AG10803 (cell line): ENCODE measurements at places on chromosomes 12 and 14.

GRCh38 chr12:128798571-128799341, 25.0 kb downstream of the SLC15A4 start:
- DNase-seq = no peak

GRCh38 chr12:2924019-2924418, 33.3 kb downstream of the TULP3 start:
- peak; percentile 17 for DNase-seq

DNA sequence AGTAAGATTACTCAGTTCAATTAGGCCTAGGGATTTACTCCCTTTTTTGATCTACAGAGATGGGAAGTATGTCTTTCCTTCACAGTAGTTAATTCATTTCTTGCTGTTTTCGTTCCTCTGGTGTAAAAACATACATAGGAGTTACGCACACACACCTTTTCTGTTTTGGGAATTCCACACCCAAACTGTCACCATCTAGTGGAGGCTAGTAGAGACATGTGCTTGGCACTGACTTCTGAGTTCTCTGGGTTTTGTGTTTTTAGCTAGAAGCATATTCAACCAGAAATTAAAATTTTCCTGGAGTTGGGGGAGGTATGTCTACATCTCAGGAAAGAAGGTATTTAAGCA, 1.4 kb downstream of the SUSD6 start:
- DNase-seq = peak; percentile 23

- no peak for DNase-seq
Observed at GRCh38 chr12:121823101-121823726, 19.4 kb downstream of the SETD1B start.

GRCh38 chr12:26135010-26135420, 10.2 kb upstream of the BHLHE41 start:
- DNase-seq = no peak

- DNase-seq = no peak
Observed at GRCh38 chr14:64614805-64615391, 65.1 kb downstream of the PPP1R36 start.

- DNase-seq = peak; percentile 31
Observed at GRCh38 chr14:92563359-92563758, 49.8 kb downstream of the RIN3 start.

DNA sequence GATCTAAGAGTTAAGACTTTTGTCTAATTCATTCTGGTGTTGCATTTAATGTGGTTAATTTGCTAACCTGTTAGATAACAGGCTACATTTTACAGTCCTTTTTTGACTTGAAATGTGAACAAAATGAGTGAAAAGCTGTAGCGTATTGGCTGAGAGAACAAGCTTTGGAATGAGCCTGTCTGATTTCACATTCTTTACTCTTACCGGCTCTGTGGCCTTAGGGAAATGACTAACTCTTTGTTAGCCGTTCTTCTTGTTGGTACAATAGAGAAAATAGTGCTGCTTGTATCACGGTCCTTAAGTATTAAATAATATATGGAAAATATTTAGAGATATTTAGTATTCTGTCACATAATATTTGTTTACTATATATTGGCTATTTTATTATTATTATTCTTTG, 1.9 kb downstream of the MNAT1 start:
- DNase-seq = peak; percentile 70

DNA sequence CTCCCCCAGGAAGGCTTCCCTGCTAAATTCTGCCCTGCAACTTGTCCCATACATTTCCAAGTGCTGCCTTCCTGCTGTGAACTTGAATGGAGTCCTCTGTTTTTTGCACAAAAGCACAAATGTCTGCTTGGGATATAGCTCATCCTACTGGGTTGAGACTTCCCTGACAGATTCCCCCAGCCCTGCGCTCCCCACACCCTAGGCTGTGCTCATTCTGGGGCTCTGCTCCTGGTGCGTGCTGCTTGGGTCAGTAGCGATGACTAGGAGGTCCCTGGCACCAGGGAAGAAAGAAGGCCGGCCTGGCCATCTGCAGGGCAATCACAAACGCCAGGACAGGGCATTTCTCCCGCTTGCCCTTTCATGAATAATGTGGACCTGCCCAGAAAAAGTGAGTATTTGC, 29.2 kb upstream of the FKBP4 start:
- no peak for DNase-seq

- DNase-seq = peak; percentile 10
Observed at GRCh38 chr14:55814873-55815272, 234.9 kb downstream of the KTN1 start.

GRCh38 chr14:58640959-58641358, 3.2 kb downstream of the DACT1 start:
- DNase-seq = no peak

GRCh38 chr12:79515530-79515935, 175.2 kb downstream of the PAWR start:
- peak; percentile 31 for DNase-seq

DNA sequence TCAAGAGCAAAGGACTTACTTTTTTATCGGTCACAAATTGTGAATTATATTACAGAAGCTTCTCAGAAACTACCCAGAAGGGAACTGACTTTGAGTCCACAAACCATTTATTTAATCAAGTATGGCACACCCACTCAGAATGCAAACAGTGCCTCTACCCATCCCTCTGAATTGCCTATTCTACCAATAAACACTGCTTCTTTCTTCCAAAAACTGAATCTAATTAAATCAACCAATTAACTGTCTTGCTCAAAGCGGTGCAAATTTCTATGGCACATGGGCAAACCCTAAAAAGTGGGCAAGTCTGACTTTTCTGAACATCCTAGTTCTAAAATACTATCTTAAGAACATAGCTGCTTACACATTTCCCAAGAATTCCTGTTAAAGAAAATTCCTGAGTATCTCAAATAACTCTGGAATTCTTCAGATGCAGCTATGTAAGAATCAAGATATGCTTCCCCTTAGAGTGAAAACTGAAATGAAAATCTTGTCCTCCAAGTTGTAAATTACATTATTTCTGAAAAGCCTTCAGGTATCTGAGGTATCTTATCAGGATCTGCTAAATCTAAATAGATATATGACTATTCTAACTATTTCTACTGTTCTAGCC, 4.3 kb downstream of the SPTLC2 start:
- DNase-seq = peak; percentile 66

DNA sequence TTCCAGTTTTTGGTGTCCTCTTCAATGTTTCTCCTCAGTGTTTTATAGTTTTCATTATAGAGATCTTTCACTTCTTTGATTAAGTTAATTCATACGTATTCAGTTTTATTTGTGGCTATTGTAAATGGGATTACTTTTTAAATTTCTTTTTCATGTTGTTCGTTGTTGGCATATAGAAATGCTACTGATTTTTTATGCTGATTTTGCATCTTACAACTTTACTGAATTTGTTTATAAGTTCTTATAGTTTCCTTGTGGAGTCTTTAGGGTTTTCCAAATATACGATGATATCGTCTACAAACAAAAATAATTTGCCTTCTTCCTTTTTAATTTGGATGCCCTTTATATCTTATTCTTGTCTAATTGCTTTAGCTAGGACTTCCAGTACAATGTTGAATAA, 9.7 kb upstream of the SDR9C7 start:
- DNase-seq = no peak

DNA sequence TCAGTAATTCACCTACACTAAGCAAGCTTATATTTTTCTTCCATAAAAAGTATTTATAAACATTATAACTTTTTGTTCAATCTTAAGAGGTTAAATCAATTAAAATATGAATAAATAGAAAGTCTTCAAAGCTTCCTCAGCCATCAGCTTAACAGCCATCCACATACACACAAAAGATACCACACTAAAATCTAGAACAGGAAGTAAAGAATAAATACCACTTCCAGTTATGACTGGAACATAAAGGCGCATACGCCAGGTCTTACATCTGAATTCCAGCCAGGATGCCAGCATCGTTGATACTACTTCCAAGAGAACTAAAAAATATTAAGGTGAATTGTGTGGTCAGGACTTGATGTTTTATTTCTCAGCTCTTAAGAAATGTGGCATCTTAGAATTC, 17.0 kb downstream of the SIX1 start:
- no peak for DNase-seq

GRCh38 chr14:83575301-83575700, 1954.6 kb upstream of the FLRT2 start:
- no peak for DNase-seq

DNA sequence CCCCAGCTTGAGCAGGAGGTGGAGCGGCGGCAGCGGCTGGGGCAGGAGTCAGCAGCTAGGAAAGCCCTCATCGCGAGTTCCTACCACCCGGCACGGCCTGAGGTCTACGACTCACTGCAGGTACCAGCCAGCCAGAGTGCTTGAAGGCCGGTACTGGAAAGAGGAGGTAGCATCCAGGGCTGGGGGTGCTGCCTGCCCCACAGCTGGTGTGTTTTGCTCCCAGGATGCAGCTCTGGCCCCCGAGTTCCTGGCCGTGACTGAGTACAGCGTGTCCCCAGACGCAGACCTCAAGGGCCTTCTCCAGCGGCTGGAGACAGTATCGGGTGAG, 1.6 kb downstream of the OGFOD2 start:
- DNase-seq = no peak

GRCh38 chr12:18158774-18159557, 69.0 kb upstream of the RERGL start:
- peak; percentile 31 for DNase-seq

- DNase-seq = no peak
Observed at GRCh38 chr12:6962285-6963015, 8.0 kb downstream of the PHB2 start.

DNA sequence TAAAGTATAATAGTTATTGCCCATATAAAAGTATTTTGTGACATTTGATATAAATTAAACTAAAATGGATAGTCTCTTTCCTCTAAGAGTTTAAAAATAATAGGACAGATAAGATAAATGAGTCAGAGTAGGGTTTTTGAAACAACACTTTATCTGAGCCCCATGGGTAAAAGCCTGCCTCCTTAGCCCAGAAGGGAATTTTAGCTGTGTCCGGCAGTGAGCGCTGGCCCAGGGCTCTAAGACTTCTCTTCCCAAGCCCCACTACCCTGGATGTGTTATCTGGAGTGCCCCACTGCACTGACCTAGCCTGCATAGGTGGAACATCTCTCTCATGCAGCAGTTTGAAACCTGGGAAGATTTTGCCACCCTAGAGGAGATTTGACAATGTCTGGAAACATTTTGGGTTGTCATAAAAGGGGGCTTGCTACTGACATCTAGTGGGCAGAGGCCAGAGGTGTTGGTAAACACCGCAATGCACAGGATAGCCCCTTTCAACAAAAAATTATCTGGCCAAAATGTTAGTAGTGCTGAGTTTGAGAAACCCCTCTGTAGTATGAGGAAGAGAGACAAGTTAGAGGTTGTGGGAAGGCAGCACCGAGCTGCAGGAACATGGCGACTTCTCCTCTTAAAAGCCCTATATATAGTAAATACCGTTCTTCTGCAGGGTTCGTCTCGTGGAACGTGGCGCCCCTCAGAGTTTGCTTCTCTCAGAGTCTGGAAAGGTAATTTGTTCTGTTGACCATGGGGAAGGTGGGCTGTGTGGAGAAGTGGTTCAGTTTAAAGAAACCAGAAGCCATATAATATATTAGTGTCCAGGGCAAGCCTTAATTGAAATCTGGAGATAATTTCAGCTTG, 29.3 kb upstream of the ATF1 start:
- DNase-seq = peak; percentile 22

DNA sequence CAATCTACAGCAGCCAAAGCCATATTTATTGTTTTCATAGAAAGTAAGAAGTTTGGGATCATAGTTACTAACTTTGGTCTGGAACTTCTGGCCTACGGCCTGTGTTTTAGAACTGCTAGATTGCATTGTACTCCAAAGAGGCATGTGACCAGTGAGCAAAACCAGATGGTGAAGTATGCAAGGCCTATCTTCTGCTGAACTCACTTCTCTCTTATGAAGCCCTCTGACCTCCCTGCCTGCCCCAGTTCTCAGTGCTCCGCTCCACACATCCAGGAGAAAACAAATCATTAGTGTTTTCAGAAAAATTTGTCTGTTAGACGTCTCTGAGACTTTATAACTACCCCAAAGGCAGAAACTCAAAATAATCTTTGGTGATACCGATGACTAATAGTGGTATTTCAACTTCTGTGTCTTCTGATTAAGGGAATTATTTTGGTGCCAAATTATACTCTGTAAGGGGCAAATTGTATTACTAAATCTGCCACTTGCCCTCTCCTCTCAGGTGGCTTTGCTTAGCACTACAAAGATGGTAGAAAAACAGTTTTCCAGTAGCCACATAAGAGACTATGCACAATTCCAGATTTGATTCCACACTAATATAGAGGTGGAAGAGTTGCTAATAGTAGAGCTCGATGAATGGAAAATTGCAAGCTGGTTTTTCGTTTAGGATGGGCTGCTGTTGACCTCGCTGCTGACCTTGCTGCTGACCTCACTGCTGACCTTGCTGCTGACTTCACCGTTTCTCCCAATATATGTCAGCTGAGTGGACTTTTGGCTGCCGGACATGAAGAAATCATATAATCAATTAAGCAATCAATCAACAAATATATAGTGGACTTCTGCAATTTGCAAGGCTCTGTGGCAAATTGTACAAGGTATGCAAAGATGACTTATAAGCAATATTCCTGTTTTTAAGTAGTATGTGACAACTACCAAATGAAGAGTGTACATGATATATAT, 147.5 kb downstream of the KITLG start:
- peak; percentile 62 for DNase-seq

DNA sequence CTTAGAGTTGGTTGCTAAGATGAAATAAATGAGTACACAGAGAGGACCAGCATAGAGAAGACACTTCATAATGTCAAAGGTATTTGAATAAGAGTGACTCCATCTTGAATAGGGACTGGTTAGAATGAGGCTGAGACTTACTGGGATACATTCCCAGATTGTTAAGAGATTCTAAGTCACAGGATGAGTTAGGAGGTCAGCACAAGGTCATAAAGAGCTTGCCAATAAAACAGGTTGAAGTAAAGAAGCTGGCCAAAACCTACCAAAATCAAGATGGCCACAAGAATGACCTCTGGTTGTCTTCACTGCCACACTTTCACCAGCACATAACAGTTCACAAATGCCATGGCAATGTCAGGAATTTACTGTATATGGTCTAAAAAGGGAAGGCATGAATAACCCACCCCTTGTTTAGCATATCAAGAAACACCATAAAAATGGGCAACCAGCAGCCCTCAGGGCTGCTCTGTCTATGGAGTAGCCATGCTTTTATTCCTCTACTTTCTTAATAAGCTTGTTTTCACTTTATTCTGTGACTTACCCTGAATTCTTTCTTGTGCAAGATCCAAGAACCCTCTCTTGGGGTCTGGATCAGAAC, 8.3 kb upstream of the SERPINA1 start:
- DNase-seq = peak; percentile 27

- no peak for DNase-seq
Observed at GRCh38 chr12:12551115-12551514, 11.5 kb downstream of the DUSP16 start.

DNA sequence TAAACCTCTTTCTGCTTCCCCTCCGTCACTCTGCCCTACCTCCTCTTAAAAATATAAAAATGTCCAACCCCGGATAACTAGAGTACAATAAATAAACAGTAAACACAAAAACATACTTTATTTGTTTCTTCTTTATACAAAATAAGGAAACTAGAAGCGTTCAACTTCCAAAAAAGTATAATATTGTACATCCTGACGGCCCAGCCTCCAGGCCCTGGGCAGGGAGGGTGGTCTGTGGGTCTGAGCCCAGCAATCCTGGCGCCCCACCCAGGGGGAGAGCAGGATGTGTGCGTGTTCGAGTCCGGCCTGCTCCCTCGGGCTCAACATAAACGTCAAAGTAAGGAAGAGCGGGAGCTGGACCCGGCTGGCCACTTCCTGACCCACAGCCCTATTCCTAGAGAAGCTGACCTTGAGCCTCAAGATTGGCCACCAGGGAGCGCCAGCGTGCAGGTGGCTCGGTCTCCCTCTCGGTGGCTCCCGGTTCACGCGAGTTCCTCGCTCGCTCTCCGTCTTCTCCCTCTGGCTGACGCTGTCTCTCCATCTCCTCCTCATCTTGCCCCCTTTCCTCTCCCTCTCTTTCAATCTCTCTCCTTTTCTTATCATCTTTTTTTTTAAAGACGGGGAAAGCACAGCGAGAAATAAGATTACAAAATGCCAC, 9.4 kb downstream of the LHX5 start:
- peak; percentile 69 for DNase-seq
